Hepatocyte (in vitro differentiated cells): ENCODE measurements at places on chromosomes 12 and 14. TPM values are rescaled to one million over a fixed set of nuclear protein-coding genes. Genes with fewer than 3 reads are reported as not detected.

The IAPP gene
- not detected in 2 replicates for polyA plus RNA-seq

DNA sequence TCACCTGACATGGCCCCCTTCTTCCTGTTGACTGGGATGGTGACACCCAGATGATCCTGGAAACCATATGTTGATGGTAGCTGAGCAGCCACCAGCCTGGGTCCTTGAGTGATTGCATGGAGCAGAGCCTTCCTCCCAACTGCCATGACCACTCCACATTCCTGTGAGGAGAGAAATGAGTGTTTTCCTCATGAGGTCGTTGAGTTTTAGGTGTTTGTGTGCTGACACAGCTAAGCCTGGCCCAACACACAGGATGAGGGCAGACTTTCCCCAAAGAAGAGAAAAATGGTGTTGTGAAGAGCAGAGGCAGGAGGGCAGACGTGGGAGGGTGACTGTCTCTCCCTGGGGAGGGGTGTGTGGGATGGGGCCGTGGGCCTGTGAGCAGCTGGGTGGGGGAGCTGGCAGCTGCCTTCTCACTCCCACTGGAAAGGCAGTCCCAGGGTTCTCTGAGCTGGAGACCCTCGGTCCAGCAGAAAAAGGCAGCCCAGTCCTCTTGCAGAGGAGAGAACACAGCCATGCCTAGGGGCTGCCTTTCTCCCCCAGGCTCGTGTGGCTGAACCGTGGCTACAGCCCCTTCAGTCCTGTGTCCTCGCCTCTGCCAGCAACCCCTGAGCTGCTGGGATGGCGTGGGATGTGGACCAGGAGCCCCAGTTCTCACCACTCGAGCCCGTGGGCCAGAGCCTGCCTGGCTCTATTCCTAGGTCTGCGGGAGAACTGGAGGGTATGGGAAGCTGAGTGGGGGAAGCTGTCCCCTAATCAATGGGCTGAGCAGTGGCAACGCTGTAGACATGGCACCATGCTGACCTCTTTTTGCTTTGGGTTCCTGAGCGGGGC is 257.0 kb downstream of the ADGRD1 start:
- H3K36me3 ChIP-seq = no peaks in the 10 kb centered on the region
- H3K27ac ChIP-seq = no peak overlapping the region
- no peak overlapping the region for H3K4me3 ChIP-seq
- H3K4me1 ChIP-seq = no peaks in the 10 kb centered on the region
- H3K27me3 ChIP-seq = no peaks in the 10 kb centered on the region
- DNase-seq = no peak

GRCh38 chr14:95305145-95305544 is 14.6 kb downstream of the CLMN start:
- H3K4me3 ChIP-seq = no peak overlapping the region
- no peak overlapping the region for H3K27ac ChIP-seq
- peaks cover 14% of the 10 kb centered on the region for H3K4me1 ChIP-seq
- H3K36me3 ChIP-seq = no peaks in the 10 kb centered on the region

GRCh38 chr12:53479331-53479730 is 19.9 kb downstream of the MAP3K12 start:
- H3K27me3 ChIP-seq = no peaks in the 10 kb centered on the region
- peak overlapping the region; percentile 59 for H3K27ac ChIP-seq
- H3K4me3 ChIP-seq = no peak overlapping the region
- H3K36me3 ChIP-seq = peaks cover 6% of the 10 kb centered on the region
- no peak for DNase-seq

DNA sequence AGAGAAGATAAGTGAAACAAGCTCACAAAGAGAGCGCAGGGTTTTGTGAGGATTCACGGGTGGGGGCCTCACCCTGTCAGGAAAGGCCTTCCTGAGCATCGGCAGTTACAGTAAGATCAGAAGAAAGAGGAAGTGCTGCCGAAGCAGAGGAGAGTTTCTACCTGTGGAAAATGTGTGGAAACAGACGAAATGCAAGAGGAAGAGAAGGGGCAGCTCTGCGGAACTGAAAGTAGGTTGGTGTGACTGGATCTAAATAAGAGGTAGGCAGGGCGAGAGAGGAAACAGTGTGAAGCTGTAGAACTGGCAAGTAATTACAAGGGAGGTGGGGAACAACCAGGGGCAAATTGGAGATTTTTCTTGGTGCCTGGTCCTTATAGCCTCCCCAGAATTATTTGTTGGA is 2.6 kb downstream of the GPR68 start:
- no peaks in the 10 kb centered on the region for H3K27me3 ChIP-seq
- no peak overlapping the region for H3K27ac ChIP-seq
- H3K4me3 ChIP-seq = no peak overlapping the region
- no peak for DNase-seq
- no peaks in the 10 kb centered on the region for H3K36me3 ChIP-seq
- no peaks in the 10 kb centered on the region for H3K4me1 ChIP-seq
